D341Med (cell line): ENCODE measurements at places on chromosomes 12 and 14.

DNA sequence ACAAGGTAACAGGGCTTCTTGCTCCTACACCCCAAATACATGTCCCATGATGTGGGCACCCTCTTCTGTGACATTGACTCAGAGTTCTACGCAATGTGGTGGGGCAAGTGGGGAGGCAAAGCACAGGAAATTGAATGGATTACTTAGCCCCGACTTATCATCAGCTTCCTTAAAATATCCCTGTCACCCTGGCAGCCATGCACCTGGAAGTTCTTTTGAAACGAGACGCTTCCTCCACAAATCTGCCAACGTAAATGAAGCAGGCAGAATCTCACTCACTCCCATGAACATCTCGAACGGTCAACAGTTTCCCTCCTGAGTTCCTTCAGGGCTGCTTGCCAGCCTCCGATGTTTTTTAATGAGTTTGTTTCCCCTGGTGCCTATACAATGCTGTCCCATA is 33.5 kb downstream of the RNFT2 start:
- DNase-seq, result no peak

DNA sequence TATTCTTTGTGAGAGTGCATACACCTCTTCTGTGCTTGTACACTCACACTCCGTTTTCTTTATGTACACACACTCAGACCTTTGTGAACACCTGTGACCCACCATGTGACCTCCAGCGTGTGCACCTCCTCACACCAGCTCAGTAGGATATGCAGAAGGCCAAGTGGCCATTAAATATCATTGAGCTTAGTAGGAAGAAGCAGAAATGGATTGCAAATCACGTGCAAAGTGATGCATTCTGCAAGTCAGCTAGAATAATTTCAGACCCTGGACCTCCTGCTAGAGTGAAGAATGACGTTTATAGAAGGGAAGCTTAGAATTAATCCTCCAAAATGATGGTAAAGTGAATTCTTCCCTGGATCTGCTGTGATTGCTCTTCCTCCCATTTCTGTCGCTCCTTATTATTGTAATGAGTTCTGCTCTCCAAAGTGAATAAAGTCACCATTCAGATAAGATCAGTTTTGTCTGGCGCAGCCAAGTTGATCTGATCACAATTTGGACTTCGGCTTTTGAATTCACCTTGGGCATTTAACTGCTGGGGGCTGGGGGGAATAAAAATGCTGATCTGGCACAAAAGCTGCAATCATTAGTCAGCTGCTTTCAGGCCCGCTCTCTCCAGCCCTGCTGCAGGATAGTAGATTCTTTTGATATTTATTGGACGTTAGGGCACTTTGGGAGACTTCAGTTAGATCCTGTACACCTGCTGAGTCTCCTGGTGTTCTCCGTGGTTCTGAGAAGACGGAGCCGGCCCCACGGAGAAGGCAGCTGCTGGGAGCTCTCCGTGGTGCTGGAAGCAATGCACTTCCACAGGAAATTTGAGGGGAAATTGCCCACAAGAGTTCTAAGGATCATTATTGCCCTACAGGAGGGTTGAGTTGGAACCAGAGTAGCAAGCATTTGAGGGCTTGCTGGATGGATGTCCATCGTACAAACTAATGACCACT is 12.4 kb upstream of the NRXN3 start:
- DNase-seq, result no peak

DNA sequence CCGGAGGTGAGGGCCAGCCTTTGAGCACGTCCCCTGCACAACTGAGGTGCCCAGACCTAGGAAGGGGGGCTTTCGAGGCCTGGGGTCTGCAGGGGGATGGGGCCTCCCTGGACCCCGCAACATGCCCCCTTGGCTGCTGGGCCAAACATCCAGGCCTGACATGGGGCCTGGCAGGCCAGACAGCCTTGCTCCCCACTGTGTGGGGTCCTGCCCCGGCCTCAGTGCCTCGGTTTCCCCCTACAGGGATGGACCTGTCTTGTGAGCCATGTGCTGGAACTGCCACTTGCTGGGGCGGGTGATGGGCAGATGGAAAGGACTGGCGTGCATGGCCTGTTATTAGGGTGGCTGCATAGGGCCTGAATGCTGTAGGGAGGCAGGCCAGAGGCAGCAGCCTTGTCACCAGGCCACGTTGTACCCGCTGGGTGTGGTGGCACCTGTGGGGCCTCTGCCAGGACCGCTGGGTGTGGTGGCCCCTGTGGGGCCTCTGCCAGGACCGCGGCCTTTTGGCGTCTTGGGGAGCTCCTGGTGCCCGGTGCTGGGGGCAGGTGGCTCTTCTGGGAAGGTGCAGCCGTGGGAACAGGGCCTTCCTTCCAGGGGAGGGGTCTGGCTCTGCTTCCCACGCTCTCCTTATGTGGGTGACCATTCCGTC is 20.4 kb downstream of the ASPG start:
- DNase-seq, result no peak

DNA sequence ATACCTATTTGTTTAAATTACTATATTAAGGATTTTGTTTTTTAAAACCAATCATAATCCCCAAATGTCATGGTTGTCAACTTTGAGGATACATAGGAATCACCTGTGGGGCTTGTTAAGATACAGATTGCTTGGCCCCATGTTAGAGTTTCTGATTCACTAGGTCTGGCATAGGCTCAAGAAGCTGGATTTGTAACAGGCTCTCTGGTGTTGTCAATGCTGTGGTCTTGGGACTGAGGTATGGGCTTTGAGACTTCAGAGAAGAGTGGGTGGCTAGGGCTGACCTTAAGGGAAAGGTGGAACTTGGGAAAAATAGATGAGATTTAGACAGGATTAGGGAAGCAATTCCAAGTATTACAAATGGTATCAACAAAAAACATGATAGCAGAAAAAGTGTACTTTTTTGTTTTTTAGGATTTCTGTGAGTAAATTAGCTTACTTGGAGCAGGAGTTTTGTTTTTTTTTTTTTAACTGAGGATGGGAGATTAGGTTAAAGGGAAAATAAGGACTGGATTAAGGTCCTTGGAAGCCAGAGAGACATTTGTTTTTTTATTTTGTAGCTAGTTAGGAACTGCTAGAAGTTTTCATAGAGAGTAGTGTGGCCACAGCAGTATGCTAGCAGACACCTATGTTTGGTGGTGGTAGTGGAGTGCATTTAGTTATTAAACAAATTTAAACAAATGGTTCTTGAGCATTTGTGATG is 88.6 kb downstream of the RAD51B start:
- no peak for DNase-seq

- DNase-seq, result no peak
Measured at GRCh38 chr12:89770391-89770790, 61.8 kb upstream of the ATP2B1 start.

DNA sequence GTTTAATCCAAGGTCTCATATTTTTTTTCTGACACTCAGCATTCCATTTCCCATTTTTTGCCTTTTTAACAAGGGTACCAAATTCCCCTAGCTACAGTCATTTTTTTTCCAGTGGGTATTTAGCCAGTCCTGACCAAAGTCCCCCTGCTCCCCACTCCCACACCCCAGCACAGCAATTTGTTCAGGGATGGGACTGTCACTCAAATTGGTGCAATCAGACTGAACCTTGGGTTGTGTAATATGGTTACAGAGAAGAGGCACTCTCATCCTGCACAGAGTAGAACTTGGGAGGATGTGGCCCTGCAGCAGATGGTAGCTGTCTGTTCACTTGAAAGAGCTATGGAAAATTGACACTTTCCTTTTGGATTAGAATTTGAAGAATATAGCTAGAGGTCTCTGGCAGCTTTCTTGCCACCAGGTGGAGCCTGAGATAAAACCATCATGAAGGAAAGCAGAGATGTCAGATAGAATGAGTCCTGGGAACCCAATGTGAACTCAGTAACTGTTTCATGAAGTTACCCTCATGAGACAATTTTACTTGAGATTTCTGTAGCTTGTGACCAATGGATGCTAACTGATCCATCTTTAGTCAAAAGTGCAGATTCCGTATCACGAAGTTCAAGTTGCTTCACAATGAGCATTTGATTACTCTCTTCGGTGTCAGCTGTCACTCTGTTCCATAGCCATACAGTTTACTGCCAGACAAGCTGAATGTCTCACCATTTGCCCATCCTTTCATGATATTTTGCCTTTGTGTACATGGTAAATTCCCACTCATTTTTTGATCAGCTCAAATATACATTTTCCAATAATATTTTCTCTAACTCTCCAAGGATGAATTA is 394.0 kb upstream of the SYT1 start:
- DNase-seq, result peak; percentile 52
